ENCODE measurements at places on chromosomes 1 and 21.

DNA sequence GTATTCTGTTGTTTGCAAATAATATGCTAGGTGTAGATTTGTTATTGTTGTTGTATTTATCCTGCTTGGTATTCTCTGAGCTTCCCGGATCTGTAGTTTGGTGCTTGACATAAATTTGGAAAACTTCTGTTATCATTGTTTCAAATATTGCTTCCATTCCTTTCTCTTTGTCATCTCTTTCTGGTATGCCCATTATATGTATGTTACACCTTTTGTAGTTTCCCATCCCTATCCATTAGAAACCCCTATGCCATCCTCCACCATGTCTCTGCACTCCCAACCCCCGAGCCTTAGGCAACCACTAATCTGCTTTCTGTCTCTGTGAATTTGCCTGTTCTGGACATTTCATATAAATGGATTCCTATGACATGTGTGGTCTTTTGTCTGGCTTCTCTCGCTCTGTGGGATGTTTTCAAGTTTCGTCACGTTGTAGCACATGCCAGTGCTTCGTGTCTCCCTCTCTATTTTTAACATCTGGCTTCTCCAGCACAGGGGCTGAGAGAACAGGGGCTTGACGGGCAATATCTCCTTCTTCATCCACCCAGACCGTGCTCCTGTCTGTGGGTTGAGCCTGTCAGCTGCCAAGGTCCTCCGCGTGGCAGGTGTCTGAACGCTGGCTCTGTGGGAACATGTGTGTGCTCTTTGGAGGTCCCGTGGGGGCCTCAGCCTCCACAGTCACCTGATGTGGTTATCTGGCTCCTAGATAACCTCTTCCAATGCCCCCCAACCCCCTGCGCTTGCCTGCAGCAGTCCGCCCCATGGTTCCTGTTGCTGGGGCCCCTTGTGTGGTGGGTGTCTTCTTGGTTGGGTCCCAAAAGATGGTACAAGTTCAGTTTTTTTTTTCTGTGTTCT lies 32.8 kb upstream of the MAN1C1 start:
- DNase-seq: no peak

GRCh38 chr1:33132549-33132948 lies 49.3 kb downstream of the TRIM62 start:
- DNase-seq: no peak

DNA sequence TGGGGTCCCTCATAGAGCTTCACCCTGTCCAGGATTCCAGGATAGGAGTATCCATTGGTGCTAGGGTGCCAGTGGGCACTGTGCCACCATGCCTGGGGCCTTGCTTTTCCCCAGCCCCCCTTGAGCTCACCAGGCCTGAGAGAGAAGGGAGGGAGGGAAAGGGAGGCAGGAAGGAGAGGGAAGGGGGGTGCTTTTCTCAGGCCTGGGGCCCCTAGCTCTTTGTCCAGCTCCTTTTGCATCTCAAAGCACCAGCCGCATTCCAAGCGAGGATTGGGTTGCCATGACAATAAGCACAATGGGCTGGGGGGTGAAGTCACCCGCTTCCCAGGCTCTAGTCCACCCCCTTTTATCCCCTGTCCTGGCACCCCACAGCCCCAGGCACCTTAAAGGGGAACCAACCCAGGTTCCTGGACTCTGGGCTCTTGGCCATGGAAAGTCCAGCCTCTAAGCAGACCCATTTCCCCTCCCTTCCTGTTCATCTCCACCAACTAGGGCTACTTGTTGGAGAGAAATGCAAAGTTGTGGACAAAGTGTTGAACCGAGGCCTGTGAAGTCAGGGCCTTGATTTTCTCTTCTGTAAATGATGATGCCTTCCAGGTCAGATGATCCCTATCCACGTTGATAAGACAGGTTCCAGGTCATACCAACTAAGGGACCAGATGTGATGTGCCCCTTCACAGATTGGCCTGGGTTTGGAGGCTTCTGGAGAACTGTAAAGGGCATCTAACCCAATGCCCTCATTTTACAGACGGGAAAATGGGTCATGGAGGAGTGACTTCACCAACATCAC lies 11.4 kb downstream of the THBS3 start:
- DNase-seq: no peak

DNA sequence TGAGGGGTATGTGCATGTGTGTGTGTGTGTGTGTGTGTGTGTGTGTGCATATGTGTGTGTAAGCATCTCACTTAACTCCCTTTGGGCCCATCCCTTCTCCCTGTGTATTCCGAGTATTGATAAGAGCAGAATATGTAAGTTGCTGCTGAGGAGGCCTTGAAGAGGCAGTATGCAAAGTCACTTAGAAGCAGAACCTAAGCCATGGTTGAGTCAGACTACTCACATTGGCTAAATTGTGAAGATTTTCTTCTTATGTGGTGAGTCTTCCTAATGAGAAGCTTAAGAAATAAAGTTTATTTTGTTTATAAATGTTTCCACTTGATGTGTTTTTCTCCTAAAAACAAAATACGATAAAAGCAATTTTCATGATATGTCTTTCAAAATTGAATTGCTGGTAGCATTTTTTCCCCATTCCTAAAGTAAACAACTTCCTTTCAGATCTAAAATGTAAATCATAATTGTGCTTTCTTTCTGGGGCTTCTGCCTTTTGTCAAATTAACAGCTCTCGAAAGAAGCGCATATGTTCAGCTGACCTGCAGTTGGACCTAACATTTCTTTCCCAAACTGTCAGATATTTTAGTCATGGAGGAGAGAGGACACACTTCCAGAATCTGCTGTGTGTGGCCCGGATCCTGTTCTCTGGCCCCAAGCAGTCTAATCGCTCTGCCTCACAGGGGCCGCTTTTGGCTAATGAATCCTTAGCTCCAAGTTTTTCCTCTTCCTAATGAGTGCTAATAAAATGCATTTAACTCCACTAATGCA lies 284.0 kb downstream of the DUSP10 start:
- DNase-seq: no peak

GRCh38 chr1:84571150-84571535 lies 3.1 kb downstream of the CTBS start:
- DNase-seq: no peak

- no peak for DNase-seq
Measured at GRCh38 chr1:193754732-193755427, 568.5 kb upstream of the B3GALT2 start.

DNA sequence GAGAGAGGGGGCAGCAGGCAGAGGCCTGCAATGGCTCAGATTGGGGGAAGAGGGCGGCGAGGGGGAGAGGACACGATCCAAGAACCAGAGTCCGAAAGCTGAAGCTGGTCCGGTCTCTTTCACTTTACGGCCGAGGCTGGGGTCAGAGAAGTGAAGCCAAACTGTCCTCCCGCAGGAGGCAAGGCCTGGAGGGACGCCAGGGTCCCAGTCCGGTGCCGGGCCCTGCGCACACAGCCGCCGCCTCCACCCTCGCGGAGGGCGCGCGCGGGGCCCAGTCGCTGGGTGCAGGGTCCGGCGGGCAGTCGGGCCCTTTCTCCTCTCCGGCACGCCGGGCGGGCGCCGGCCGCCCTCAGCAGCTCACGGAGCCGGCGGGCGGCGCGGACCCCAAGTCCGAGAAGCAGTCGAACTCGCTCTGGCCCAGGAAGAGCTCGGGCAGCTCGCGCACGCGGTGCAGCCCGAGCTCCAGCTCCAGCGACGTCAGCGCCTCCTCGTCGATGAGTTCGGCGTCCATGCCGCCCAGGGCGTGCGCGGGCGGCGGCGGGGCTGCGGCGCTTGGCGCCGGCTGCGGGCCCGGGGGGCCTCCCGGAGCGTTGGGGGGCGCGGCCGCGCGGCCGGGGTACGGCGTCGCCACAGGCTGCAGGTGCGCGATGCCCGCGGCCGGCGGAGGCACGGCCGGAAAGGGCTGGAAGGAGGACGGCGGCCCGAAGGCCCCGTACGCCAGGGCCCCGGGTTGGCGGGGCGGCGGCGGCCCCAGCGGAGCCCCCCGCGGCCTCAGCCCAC lies 749 bp downstream of the CITED4 start:
- DNase-seq: no peak

DNA sequence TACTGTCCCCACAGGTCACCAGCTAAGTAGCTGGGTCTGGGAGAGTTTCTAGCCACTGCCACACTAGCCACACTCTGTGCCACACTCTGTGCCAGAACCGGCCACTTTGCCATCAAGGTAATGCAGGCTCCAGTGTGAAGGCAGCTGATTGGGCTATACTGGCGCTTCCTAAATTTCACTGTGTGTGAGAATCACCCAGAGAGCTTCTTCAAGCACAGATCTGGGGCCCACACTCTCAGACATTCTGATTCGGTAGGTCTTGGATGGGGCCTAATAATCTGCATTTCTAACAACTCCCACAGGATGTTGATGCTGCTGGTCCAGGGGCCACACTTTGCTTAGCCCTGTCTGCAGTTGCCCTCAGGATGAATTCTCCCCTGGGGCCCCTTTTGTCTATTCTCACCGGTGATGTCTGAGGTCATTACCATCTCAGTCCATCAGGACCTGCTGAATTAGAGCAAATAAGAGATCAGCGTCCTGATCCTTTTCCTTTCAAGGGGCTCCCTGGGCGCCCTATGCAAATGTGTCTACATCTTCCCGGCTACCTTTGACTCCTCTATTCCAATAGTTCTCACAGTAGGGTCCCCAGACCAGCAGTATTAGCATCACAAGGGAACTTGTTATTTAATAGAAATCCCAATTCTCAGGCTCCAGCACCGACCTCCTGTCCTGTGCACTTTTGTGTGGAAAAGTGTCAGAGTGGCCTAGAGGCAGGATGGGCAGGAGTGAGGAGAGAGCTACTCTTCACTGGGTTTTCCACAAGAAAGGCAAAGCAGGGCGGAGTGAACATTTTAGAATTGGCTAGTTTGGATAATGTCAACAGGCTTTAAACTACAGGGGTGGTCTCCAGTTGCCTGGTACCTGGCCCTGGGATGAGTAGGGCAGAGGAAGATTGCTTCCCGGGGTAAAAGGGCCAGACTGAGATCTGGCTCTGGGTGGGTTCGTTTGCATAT lies 24.7 kb upstream of the LRRN2 start:
- no peak for DNase-seq

DNA sequence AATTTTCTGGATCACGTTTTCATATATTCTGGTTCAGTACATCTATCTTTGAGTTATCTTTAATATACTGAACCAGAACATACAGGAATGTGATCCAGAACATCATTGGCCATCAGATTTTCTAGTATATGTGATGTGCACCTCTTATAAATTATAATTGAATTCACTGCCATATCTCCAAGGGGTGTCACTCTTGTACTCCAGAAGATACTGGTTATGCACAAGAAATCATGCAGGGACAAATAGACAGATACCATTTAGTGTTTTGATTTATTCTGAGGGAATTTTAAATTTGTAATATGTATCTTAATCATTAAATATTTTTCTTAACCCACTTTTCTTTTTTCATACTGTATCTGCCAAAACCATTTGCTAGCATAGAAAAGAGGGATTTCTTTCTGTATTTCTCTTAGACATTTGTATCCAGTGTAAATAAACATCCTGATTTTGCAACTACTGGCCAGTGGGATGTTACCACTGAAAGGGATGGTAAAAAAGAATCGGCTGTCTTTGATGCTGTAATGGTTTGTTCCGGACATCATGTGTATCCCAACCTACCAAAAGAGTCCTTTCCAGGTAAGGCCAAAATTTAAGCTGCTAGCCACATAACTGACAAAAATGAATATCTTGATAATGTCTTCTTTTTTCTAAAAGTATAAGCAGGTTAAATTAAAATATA lies 16.7 kb downstream of the FMO3 start:
- no peak for DNase-seq

GRCh38 chr1:36883315-36883949 lies 150.9 kb downstream of the GRIK3 start:
- DNase-seq: no peak

GRCh38 chr21:14303731-14304488 lies 79.0 kb downstream of the HSPA13 start:
- DNase-seq: no peak

DNA sequence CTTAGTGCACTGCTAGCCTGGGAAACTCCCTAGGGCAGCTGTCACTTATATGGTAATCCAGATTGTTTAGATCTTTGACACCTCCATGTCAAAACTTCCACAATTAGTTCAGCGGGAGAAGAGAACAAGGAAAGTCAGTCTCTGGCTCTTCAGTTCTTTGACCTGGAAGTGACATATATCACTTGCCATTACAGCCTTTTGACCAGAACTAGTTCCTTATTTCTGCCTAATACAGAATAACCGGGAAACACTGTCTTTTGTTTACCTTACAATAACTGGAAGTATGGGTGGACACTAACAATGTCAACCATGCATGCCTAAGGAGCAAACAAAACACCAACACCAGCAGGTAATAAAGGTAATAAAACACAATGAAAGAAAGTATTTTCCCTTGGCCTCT lies 68.3 kb downstream of the C4BPA start:
- DNase-seq: no peak

DNA sequence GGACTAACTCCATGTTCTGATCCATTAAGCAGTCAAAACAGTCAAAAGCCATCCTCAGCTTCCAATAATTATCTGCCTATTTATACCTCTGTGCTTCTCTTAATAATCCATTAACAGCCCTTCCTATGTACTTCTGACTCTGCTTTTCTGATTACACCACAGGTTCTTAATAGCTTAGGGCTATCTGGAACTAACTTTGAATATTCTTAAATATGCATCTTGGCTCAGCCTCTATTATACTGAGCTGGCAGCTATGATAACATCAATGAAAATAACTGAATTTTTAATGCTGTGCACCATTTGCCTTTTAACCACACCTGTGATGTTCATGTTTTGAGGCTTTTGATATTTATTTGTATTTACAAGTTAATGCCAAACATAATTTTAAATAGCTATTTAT lies 175.9 kb downstream of the DPYD start:
- no peak for DNase-seq

DNA sequence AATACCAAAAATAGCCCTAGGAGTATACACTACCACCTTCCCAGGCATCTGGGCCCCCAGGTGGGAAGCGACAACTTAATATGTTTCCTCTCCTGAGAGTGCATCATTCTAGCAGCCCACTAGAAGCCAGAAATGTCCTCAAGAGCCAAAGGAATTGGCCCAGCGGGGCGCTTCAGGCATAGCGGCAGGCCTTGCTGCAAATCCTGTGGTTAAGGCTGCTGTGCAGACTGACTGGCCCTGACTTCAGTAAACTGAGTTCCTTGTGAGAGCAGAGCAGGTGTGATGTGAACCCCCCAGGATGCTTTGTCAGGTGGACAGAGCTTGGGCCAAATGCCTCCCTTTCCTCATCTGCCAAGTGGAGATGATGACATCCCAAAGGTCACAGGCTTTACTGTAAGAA lies 29.7 kb upstream of the LDLRAP1 start:
- no peak for DNase-seq

DNA sequence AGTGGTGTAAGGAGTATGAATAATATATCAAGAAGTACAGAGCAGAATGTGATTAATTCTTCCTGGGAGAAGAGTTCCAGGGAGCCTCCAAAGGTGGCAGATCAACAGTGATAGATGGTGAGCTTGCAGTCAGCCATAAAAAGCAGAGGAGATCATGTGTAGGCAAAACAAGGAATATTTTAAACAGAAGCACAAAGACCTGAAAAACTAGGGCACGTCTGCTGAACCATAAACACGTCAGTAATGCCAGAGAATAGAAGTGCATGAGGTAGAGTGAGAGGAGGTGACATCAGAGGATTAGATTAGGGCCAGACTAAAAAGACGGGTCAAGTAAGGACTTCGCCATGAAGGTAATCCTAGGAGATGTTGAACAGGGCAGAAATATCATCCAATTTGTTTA lies 151.8 kb downstream of the EIF4G3 start:
- no peak for DNase-seq

GRCh38 chr1:92342401-92342800 lies 43.5 kb downstream of the RPAP2 start:
- no peak for DNase-seq

Data from NCI-H187 (cell line).